ENCODE measurements at places on chromosomes 1 and 21.

DNA sequence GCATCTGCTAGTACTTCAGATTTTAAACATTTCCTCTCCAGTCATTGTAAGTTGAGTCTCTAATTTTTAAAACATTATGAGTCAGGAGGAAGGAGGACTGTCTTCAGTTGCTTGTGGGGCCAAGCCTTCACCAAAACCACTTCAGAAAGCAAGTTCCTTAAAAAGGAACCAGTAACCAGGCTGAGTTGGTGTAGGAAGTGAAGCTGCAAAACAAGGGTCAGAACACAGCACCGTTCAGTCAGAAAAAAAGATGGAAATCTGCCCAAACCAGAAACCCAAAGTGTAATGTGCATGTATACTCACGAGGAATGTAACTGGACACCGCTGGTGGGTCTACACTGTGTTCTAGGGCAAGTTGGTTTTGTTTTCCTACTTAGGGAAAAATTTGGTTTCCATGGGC, 402.1 kb downstream of the SETD4 start:
- DNase-seq, result no peak

GRCh38 chr1:60598041-60598910, 484.1 kb upstream of the NFIA start:
- DNase-seq, result no peak

GRCh38 chr1:108828074-108828961, 28.6 kb downstream of the AKNAD1 start:
- DNase-seq, result peak; percentile 66

- no peak for DNase-seq
Observed at GRCh38 chr21:37087188-37087587, 14.1 kb downstream of the TTC3 start.

GRCh38 chr1:117312453-117313138, 54.7 kb upstream of the MAN1A2 start:
- no peak for DNase-seq

- no peak for DNase-seq
Observed at GRCh38 chr1:205444300-205444930, 11.4 kb downstream of the BLACAT1 start.

- DNase-seq, result no peak
Observed at GRCh38 chr1:174744886-174745285, 254.9 kb upstream of the CACYBP start.

DNA sequence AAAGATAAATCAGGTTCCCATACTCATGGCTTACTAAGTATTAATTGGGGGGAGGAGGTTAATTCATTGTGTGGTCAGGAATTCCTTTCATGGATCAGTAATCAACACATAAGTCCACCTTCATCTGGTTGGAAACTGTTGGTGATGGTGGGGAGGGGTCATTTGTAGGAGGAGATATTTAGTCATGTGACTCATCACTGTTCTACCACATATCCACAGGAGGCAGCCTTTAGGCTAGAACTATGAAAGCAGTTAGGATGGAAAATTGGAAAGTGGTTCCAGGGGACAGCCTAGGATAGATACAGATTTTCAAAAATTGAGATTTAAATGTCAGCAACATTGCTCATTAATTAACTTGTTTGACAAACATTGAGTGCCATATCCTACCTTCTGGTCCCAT, 122.8 kb upstream of the PAXBP1 start:
- no peak for DNase-seq

DNA sequence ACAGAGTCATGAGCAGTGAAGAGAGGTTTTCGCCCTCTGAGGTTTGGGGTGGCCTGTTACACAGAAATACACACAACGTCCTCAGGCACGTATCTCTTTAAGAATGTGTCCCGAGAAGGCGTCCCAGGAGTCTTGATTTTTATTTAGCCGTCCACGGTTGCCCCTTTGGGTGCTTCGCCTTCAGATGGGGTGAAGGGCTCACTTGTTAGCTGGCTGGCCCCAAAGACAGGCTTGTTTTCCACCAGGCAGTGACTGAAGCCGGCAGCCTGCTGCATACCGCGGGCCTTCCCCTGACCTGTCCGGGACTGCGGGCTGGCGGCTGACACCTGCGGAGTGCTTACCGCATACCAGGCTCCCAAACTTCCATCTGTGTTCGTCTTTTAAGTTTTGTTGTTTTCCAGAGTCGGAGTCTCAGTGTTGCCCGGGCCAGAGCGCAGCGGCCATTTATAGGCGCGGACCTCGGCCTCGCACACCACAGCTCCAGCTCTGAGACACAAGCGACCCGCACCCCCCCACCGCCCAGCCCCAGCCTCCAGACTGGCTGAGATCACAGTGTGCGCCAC, 1.6 kb upstream of the ADARB1 start:
- DNase-seq, result no peak

DNA sequence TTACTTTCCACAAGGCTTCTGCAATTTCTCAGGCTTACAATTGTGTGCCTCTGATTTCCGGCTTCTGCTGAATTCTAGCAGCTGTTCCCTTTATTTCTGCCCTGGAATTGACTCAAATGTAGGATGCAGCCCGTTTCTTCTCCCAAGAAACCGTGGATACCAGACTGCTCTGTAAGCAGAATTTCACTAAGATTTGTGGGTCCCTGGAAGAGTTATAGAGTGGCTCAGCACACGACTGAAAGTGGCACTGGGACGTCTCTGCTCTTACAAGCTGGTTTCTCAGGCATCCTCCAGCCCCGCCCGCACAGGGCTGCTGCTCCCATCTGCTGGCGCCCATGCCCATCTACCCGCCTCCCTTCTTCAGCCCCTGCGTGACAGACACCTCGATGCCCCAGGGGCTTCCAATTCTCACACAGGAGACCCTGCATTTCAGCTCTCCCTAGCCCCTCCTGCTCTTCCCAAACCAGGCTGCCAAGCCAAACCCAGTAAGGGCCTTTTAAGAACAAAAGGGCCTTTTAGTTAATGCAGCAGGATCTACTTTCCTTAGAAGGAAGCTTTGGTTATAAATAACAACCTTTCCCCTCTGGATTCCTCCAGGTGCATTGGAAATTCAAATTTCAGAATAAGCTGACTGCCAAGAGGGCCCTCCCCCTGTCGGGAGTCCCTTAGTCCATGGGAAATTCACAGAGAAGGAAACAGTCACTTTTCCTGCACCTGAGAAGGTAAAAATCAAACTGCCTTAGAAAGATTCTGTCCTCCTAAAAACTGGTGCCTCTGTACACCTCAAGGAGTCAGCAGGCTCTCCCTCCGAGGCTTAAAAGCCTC, 45.4 kb upstream of the TENT5B start:
- DNase-seq, result no peak

GRCh38 chr1:67060811-67061218, 6.9 kb upstream of the SLC35D1 start:
- DNase-seq, result no peak

- no peak for DNase-seq
Observed at GRCh38 chr1:11333631-11334030, 60.6 kb downstream of the UBIAD1 start.

- DNase-seq, result no peak
Observed at GRCh38 chr1:194040496-194040895, 854.1 kb upstream of the B3GALT2 start.

GRCh38 chr1:147171399-147172167, 687 bp downstream of the PRKAB2 start:
- DNase-seq, result no peak

GRCh38 chr1:59071289-59071688, 225.6 kb upstream of the FGGY start:
- DNase-seq, result no peak

DNA sequence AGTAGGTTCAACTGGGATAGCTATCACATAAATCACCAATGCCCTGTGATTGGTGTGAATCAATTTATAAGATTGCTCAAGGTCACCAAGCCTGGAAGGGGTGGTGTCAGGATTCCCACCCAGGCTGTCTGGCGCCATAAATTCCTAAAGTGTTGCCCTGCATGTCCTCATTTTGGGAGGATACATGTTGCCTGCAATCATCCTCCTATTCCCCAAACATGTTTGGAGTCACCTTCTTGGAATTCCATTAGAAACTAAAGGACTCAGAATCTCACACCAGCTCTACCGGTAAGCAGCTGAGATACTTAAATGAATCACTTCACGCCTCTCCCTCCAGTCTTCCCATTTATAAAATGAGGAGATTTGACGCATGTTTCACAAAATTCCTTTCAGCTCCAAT, 54.1 kb upstream of the SLC45A1 start:
- no peak for DNase-seq

DNA sequence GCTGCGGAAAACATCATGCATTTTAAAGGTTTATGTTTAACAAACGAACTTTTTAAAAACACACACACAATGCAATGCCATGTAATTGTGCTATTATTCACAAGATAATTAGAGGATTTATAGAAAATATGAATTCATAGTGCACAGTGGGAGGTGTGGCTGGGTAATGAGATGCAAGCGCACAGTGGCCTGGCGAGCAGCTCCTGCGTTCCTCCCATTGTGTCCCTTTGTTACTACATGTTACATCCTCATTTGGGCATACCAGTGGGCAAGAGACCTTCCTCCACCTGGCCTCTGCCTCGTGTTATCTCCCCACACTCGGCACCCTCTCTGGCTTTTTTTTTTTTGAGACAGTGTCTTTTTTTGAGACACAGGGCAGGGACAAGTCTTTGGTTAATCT, 30.0 kb upstream of the TENT5B start:
- DNase-seq, result no peak

DNA sequence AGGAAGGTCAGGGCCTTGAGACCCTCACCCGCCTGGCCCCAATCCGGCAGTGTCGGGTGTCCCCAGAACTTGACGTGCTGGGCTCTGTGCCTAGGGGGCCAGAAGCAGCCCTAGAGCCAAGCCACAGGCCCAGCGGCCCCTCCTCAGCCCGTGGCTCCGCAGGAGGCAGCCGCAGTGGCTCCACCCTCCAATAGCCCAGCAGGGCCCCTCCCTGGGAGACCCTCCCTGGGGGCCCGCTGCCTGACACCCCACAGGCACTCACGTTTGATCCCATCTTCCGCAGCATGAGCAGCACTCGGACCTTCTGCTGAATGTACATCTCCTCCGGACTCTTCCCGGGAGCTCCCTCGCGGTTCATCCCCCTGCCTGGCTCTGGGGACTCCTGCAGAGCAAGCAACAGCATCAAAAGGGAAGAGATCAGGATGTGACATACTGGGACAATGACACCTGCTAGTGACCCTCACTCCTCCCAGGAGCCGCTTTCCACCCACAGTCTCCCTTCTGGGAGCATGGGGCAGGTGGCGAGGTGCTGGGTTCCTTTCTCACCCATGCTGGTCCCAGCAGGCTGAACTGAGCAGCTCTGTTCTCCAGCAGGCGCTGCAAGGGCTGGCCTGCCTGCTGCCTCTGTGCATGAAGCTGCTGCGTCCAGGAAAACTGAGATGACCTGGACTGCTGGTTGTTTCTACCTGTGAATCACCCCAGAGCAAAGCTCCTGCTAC, 38.2 kb downstream of the CTNNBIP1 start:
- DNase-seq, result no peak

Data from effector CD4-positive, alpha-beta T cell (primary cell).